ENCODE measurements at places on chromosomes 4 and X. TPM values are rescaled to one million over a fixed set of nuclear protein-coding genes. Genes with fewer than 3 reads are reported as not detected.

- no peak for DNase-seq
Observed at GRCh38 chr4:95255396-95256107, 293.2 kb downstream of the UNC5C start.

DNA sequence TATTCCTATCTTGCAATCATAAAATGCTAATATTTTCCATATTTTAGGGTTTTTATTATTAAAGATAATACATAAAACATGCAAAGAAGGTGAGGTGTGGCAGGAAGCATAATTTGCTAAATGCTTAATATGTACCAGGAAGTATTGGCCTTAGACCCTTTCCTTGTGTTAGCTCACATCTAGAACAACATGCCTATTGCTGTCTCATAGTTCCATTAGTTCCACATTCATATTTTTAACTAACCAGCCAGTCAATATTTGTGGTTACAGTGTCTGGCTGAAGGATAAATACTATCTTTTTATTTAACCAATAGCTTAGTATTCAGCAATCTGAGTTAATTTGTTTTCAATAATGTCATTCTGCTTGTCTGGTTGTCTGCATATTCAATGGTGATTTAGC is 432.6 kb downstream of the INPP4B start:
- DNase-seq = no peak

Gene EXOSC9
- 23.0 TPM for total RNA-seq

Gene SYN1
- 0.41 TPM for total RNA-seq

- DNase-seq = peak; percentile 70
Observed at GRCh38 chr4:10015140-10015753, 6.0 kb downstream of the SLC2A9 start.

- no peak for DNase-seq
Observed at GRCh38 chr4:2320746-2321145, 58.8 kb upstream of the MXD4 start.

GRCh38 chr4:120839974-120840751 is 82.4 kb downstream of the PRDM5 start:
- no peak for DNase-seq

- DNase-seq = peak; percentile 5
Observed at GRCh38 chr4:161714022-161714751, 449.6 kb downstream of the FSTL5 start.

Gene TRO
- total RNA-seq = 47.0 TPM

- peak; percentile 19 for DNase-seq
Observed at GRCh38 chrX:108090491-108091263, 665 bp downstream of the PSMD10 start.

DNA sequence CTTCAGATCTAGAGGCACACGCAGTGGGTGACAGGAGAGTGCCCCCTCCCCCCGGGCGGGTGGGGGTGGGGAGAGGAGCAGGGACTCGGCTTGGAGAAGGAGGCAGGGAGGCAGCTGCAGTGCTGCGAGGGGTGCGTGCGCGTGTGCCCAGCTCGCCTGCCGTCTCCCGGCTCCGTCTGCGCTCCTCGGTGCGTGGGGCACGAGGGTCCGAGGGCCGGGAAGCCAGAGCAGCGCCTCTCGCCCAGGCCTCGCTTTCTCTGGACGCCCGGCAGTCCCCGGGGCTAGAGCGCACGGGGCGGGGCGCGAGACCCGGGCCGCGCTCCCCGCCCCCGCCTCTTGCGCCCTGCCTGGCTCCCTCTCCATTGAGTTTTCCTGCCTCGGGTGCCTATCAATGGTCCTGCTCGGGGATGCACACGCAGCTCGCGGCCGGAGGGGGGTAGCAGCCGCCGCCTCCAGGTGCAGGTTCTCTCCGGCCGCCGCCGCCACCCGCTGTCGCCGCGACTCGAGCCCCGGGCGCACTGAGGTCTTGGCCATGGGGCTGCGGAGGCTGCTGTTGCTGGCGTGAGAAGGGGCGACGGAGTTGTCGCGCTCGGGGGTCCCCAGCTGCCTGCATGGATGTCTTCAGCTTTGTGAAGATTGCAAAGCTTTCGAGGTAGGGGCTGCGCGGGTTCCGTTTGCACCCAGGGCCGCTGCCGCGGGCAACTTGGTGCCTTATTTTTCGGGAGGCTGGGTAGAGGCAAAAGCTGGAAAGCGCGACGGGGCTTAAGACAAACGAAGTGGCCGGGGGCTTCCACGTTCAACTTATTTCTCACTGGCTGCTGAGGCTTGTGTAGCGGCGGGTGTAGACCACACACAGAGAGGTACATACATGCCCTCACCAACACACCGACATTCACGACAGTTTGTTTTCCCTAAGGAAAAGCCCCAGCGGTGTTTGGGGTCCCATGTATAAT is at the start of gene FRMPD4:
Gene FRMPD4, plus strand, starts transcription at position 113 of the 953 bp plus-strand sequence. Its CDS starts 499 bp downstream, at position 612.
- peak; percentile 18 for DNase-seq

GRCh38 chr4:85828027-85828890 is 353.3 kb downstream of the ARHGAP24 start:
- peak; percentile 82 for DNase-seq

Gene BEND2
- total RNA-seq = not detected

DNA sequence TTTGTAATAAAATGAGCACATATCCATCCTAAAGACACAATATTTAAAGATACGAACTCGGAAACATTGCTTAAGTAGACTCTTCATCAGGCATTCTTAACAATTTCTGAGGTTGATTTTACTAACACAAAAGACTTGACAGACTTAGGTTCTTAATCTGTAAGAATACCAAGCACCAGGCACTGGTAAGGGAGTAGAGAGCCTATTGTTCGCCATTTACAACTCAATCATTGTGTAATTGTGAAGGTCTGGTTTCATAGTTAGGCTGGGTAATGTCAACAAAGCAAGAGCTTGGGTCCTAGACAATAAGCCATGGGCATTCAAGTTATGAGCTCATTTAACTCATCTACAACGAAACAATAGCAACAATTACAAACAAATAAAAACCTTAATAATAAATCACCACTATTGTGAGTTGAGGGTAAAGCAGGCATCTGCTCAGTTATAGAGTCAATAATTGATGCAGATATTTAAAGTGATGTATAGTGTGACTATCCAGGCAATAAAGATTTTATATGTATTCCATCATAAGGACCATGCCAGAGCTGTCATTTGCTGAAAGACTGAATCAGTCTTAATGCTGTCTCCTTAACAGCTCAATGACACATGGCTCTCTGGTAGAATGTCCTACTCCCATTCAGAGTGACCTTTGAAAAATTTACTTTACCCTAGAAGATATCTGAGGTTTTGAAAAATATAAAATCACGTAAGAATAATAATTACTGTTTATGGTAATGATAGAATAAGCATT is 664.0 kb upstream of the PCDH7 start:
- no peak for DNase-seq

- no peak for DNase-seq
Observed at GRCh38 chrX:96621811-96622210, 62.8 kb upstream of the DIAPH2 start.

DNA sequence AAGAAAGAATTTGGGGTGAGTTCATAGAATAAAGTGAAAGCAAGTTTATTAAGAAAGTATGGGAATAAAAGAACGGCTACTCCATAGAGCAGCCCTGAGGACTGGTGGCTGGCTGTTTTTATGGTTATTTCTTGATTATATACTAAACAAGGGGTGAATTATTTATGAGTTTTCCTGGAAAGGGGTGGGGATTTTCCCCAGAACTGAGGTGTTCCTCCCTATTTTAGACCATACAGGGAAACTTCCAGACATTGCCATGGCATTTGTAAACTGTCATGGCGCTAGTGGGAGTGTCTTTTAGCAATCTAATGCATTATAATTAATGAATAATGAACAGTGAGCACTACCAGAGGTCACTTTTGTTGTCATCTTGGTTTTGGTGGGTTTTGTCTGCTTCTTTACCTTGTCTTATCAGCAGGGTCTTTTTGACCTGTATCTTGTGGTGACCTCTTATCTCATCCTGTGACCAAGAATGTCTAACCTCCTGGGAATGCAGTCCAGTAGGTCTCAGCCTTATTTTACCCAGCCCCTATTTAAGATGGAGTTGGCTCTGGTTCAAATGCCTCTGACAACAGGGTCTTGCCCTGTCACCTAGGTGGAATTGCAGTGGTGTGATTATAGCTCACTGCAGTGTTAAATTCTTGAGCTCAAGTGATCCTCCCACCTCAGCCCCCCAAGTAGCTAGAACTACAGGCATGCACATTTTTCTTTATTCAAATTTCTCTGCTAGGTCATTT is 27.1 kb downstream of the RAPGEF2 start:
- DNase-seq = no peak

DNA sequence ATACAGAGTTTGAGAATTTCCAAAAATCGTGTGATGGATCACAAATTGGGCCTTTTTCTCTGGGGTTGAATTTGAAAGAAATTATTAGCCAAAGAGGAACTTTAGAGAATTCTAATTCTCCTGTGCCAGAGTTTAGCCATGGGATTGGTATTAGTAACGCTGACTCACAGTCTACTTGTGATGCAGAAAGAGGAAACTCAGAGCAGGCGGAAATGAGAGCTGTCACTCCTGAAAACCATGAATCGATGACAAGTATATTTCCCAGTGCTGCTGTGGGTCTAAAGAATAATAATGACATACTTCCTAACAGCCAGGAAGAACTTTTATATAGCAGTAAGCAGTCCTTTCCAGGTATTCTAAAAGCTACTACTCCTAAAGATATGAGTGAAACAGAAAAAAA is 64.9 kb downstream of the N4BP2 start:
- DNase-seq = no peak

DNA sequence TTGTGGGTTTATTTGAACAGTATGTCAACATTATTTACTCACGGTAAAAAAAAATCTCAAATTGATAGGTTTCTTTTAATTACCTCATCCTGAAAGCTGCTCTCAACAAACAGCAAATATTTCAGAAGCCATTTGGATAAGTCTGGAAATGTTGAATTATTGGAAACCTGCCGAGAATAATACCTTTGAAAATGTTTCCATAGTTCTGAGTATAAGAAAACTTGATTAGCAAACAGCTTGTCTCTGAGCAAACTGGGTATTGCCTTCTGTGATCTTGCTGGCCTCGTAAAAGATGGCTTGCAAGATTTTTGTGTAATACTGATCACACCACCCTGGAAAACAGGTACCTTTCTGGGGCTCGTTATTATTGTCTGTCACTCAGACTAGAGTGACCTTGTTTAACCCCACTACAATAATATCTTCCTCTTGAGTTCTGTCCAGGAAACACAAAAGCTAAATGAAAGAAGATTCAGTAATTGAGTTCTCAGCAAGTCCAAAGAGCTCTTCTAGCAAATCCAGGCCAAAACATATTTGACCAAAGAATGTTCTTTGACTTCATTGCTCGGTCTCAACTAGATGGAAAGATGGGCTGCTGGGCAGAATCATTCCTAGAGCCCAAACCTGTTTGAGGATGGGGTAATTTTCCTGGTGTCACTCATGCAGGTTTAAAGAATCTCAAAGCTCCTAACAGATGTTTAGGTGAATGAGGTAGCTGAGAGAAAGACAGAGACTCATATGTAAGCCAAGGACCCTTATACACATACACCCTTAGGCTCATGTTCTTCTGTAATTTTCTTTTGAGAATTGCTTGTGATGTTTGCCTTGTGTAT is 255.6 kb upstream of the JADE1 start:
- DNase-seq = peak; percentile 46

Gene AKAP14
- 0.41 TPM for total RNA-seq

Gene MTTP
- total RNA-seq = 1.4 TPM

Gene APBB2
- 80.0 TPM for total RNA-seq

DNA sequence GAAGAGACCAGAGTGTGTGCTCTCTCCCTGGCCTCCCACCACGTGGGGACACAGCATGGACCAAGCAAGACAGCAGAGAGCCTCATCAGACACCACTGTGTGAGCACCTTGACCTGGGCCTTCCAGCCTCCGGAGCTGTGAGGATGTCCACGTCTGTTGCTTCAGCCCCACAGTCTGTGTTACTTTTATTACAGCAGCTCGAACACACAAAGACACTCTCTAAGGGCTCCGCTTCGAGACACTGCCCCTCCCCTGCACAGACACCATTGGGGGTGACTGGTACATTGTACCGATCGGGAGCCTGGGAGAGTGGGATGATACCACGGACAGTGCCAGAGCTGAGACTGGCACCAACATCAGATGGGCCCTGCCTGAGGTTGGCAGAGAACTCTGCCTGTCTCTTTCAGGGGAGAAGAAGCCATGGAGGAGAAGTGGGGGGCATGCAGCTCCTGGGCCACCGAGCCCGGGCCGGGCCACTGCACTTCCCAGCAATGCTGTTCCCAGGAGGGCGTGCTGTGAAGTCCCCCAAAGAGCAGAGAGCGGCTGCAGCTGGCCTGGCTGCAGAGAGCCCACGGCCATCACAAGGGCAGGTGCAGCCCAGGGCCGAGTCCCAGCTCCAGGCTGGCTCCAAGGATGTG is 48.1 kb upstream of the HMX1 start:
- DNase-seq = no peak

Gene ZCCHC18
- total RNA-seq = 1.2 TPM

Gene F8A1
- total RNA-seq = 2.6 TPM

- no peak for DNase-seq
Observed at GRCh38 chrX:29617276-29617675, 598.1 kb upstream of the MAGEB2 start.

GRCh38 chrX:49137492-49137891 is 14.0 kb upstream of the GPKOW start:
- no peak for DNase-seq

DNA sequence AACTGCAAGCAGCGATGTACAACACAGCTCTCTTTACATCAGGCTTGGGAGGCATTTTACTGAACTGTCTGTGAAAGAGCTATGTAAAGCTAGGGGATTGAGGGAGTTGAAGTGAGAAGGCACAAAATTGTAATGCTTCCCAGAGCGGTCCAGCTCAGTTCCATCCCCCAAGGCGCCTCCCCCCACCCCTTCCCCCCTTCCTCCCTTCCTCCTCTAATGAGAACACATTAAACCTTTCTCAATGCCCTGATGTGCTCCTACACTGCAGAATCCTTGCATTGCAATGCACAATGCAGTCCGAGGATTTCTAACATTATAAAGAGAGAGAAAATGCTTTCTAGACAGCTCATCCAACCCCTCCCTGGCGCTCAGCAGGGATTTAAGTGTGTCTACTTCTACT is 73.9 kb downstream of the CXXC4 start:
- peak; percentile 46 for DNase-seq

- peak; percentile 37 for DNase-seq
Observed at GRCh38 chr4:150130933-150131332, 52.7 kb downstream of the DCLK2 start.

Gene DTHD1
- total RNA-seq = 0.51 TPM

- DNase-seq = no peak
Observed at GRCh38 chrX:9352243-9352642, 112.6 kb upstream of the TBL1X start.

DNA sequence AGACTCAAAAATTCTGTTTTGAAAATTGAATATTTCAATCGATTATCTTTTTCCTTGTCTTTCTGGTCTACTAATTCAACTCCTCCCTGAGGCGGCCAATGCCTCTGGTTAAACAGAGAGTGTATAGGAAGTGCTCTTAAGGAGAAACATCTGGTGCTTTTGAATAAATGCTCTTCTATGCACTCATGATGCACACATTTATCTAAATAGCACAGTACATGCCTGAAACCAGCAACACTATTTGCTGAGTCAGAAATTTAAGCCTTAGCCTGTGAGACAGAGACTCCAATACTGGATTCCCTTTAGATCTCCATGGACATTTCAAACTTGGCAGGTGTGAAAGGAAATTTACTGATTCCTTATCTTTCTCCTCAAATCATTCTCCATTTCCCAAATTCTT is 118.6 kb downstream of the SLIT2 start:
- no peak for DNase-seq

Gene COL4A6
- 5.4 TPM for total RNA-seq

- DNase-seq = no peak
Observed at GRCh38 chr4:179880756-179881155, 2362.4 kb upstream of the TENM3 start.

Data from tongue (tissue), 3 donors.